NCI-H2081 treated with DMSO at 0.1 percent for 48 hours (cell line): ENCODE measurements at places on chromosomes 11 and 22.
A peak's percentile ranks its signal among the peaks of the same experiment; 100 is the strongest.

DNA sequence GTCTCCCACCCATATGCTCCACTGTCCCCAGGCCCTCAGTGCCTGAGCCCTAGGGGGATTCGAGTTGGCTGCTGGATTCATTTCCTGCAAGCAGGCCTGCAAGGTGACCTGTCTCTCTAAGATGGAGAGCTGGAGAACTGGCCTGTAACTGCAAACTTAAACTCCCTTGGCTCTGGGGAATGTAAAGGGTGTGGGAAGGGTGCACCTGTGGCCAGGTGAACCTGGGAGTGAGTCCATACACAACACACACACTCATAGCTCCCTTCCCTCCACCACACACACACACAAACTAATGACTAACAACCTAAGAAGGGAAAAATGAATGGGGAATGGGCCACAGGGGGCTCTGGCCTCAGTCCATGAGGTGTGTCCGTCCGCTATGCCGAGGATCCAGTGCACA is 14.5 kb downstream of the SMTNL1 start:
- no peak for DNase-seq

- no peak for DNase-seq
Measured at GRCh38 chr11:33540427-33540826, 160.2 kb downstream of the C11orf91 start.

DNA sequence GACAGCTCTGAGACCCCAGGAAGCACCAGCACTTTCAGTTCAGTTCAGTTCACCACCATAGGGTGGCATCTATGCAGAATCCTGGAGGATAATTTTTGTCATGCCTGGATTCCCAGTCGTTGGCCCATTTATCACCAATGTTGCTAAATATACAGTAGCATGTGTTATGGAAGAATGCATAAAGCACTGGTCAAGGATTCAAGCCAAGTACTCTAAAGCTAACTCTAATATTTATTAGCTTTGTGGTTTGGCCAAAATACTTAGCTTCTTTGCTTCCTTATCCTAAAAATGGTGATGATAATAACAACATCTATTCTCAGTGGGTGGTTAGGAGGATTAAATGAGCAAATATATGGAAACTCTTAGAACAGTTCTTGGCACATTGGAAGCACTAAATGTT is 294.7 kb upstream of the ZC3H12C start:
- DNase-seq, result no peak

GRCh38 chr11:120539667-120540369 is 28.3 kb downstream of the GRIK4 start:
- no peak for DNase-seq

- DNase-seq, result no peak
Measured at GRCh38 chr11:112293614-112294013, 33.0 kb upstream of the PLET1 start.

DNA sequence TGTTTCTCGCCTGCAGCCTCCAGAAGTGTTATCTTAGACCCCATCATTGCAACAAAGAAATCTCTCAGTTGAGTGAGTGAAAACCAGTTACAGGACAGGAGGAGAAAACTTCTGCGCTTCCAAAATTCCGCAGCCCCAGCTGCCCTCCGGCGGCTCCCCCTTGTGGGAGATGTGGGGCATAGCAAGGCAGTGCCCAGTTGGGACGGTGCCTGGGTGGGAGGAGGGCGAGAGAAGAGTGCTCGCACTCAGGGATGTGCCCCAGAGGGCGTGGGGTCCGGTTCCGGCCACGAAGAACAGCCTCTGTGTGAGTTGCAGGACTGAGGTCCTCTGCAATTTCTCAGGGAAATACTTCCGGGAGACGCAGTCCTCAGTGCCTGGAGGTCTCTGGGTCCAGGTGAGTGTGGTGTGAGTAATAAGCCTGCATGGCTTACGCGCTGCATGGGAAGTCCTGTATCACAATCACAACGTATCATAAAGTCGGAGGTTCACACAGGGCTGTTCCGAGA is 87.0 kb upstream of the BLID start:
- peak; percentile 9 for DNase-seq

DNA sequence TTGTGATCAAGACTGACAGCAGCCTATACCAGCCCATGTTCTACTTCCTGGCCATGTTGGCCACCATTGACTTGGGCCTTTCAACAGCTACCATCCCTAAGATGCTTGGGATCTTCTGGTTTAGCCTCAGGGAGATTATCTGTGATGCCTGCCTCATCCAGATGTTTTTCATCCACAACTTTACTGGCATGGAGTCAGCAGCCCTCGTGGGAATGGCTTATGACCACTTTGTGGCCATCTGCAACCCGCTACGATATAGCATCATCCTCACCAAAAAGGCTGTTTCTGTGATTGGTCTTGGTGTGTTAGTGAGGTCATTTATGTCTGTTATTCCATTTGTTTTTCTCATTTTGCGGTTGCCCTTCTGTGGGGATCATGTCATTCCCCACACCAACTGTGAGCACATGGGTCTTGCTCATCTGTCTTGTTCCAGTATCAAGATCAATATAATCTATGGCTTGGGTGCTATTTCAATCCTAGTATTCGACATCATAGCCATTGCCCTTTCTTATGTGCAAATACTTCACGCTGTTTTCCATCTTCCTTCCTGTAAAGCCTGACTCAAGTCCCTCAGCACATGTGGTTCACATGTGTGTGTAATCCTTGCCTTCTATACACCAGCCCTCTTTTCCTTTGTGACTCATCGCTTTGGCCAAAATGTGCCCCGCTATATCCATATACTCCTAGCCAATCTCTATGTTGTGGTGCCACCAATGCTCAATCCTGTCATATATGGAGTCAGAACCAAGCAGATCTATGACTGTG is 23.6 kb downstream of the OR52E1 start:
- DNase-seq, result no peak

GRCh38 chr22:28769394-28770085 is 3.0 kb upstream of the CCDC117 start:
- DNase-seq, result no peak

DNA sequence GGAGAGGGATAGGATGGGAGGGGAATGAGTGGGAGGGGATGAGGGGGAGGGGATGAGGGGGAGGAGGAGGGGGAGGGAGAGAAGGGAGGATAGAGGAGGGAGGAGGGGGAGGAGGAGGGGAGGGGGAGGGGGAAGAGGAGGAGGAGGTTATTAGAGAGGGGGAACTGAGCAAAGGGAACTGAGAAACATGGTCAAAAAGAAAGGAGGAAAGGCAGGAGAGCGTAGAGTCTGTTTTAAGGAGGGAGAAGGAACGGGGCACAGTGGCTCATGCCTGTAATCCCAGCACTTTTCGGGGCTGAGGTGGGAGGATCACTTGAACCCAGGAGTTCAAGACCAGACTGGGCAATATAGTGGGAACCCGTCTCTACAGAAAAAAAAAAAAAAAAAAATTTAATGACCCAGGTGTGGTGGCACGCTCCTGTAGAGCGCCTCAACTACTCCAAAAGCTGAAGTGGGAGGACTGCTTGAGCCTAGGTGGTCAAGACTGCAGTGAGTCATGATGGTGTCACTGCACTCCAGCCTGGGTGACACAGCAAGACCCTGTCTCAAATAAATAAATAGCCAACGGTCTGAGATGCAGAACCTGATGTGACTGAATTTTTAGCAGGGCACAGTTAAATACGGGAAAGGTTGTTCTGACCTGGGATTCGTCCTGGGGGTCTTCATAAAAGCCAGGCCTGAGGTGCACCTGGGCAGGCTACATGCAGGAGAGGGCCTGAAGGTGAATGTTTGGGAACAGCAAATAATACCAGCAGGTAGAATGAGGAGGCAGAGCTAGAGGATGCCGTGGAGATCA is 4.0 kb downstream of the B3GNT6 start:
- no peak for DNase-seq

DNA sequence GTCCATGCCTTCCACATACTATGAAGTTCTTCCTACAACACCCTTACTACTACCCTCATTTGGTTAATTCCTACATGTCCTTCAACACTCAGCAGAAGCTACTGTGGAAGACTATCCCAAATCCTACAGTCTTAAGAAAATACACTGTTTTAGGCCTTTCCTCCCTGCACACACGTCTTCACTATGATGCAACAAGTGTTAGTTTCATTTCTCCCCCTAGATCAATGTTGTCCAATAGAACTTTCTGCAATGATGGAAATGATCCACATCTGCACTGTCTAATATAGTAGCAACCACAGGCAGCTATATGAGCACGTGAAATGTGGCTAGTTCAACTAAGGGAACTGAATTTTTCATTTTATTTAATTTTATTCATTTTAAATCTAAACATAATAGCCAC is 46.7 kb upstream of the CCDC34 start:
- no peak for DNase-seq

DNA sequence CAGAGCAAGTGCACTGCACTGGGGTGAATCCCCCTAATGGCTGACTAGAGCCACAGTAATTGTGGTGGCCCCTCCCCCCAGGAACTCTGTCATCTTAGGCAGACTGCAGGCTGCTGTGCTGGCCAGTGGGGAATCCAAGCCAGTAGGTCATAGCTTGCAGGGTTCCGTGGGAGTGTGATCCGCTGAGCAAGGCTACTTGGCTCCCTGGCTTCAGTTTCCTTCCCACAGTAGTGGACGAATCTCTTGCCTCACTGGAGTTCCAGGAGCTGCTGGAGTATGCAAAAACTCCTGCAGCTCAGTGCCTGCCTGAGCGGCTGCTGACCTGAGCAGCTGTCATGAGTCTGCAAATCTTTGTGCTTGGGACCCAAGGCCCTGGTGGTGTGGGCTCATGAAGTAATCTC is 13.2 kb downstream of the OOSP3 start:
- DNase-seq, result no peak

DNA sequence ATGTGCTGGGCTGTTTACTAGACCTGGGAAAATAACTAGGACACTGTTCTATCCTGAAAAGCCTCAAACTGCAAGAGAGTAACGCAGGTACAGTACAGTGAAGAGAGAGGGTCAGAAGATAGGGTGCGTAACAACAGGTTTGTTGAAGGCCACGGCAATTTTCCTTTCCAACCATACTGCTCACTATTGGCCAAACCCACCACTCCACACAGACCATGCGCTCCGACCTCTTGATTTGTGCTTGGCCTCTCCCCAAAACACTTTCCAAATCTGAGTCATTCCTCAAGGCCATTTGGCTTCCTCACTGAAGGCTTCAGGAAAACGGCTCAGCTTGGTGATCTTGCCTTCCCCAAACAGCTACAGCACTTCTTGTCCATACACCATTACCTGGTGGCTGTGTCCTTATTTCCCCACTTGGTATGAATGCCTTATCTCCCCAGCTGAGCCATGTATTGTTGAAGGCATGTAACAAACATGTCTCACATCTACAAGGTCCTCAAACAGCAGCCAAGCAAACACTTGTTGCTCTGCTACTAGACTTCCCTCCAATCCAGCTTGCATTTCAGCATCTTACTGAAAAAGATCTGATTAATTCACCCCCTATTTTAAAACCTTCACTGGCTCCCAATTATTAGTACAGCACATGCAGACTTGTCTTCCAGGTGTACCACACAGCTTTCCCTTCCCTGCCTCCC is 40.9 kb downstream of the TCF20 start:
- DNase-seq, result no peak

GRCh38 chr22:30697975-30698374 is 3.3 kb downstream of the OSBP2 start:
- no peak for DNase-seq

GRCh38 chr11:31824332-31824878 is 13.3 kb upstream of the PAX6 start:
- no peak for DNase-seq

- DNase-seq, result no peak
Measured at GRCh38 chr11:11985016-11985715, 23.3 kb downstream of the DKK3 start.

DNA sequence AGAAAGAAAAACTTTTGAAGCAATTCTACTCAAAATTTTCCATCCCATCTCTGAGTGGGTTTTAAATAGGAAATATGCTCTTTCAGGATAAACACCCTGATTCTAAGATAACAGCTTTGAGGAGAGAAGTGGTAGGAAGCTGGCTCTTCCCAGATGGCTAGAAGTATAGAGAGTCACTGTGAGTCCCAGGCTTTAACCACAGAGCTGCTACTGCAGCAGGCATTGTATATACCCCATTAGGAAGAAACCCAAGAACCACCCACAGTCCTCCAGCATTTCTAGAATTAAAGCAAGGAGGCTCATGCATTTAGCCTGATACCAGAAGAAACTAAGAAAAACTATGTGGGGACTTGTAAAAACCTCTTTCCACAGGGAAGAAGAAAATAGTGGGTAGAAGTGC is 1405.6 kb upstream of the TENM4 start:
- no peak for DNase-seq

DNA sequence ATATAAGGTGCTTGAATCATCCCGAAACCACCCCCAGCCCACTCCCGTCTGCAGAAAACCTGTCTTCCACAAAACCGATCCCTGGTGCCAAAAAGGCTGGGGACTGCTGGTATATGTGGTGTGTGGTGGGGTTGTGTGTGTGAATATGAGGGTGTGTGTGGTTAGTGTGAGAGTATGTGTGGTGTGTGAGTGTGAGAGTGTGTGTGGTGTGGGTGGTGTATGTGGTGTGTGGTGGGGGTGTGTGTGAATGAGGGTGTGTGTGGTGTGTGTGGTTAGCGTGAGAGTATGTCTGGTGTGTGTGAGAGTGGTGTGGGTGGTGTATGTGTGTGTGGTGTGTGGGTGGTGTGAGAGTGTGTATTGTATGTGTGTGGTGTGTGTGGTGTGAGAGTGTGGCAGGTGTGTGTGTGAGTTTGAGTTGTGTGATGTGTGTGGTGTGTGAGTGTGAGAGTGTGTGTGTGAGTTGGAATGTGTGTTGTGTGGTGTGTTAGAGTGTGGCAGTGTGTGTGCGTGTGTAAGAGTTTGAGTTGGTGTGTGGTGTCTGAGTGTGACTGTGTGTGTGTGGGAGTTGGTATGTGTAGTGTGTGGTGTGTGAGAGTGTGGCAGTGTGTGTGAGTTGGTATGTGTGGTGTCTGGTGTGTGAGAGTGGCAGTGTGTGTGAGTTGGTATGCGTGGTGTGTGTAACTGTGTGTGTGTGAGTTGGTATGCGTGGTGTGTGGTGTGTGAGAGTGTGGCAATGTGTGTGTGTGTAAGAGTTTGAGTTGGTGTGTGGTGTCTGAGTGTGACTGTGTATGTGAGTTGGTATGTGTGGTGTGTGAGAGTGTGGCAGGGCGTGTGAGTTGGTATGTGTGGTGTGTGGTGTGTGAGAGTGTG is 6.5 kb downstream of the UPK3A start:
- DNase-seq, result no peak
